ENCODE measurements at places on chromosomes 13 and 19.

- no peak for DNase-seq
These were observed 209.4 kb downstream of the ITGBL1 start for GRCh38 chr13:101661839-101662238.

- no peak for DNase-seq
These were observed 1.1 kb downstream of the CCDC97 start for GRCh38 chr19:41311072-41311471.

DNA sequence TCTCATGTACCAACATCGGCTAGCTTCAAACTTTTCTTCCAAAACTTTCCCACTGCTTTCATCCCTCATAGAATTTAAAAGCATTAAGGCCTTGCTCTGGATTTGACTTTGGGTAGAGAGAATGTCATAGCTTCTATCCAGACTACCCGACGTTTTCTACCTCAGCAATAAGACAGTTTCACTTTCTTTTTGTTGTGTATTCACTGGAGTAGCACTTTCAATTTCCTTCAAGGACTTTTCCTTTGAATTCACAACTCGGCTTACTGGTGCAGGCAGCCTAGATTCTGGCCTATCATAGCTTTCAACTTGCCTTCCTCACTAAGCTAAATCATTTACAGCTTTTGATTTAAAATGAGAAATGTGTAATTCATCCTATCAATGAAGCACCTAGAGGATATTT, 420.4 kb upstream of the GPC6 start:
- DNase-seq: no peak

DNA sequence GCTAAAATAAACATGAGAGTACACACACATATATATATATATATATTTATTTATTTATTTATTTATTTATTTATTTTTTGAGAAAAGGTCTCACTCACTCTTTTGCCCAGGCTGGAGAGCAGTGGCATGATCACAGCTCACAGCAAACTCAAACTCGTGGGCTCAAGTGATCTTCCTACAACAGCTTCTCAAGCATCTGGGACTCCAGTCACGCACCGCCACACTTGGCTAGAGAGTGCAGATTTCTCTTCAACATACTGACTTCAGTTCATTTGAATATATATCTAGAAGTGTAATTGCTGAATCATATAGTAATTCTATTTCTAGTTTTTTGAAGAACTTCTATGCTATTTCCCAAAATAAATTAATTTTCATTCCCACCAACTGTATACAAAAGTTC, 1711.8 kb downstream of the SLITRK5 start:
- no peak for DNase-seq

DNA sequence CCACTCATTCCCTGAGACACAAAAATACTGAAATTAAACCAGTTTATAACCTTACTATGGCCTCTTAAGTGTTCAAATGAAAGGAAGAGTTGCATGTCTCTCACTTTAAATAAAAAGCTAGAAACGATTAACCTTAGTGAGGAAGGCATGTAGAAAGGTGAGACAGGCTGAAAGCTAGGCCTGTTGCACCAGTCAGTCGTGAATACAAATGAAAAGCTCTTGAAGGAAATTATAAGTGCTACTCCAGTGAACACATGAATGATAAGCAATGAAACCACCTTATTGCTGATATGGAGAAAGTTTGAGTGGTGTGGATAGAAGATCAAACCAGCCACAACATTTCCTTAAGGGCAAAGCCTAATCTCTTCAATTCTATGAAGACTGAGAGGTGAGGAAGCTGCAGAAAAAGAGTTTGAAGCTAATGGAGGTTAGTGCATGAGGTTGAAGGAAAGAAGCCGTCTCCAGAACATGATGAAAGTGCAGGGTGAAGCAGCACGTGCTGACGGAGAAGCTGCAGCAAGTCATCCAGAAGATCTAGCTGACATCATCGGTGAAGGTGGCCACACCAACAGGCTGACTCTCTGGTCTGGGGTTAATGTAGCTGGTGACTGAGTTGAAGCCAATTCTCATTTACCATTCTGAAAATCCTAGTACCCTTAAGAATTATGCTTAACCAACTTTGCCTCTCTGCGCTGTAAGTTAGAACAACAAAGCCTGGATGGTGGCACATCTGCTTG, 94.5 kb upstream of the TEX29 start:
- DNase-seq: no peak

DNA sequence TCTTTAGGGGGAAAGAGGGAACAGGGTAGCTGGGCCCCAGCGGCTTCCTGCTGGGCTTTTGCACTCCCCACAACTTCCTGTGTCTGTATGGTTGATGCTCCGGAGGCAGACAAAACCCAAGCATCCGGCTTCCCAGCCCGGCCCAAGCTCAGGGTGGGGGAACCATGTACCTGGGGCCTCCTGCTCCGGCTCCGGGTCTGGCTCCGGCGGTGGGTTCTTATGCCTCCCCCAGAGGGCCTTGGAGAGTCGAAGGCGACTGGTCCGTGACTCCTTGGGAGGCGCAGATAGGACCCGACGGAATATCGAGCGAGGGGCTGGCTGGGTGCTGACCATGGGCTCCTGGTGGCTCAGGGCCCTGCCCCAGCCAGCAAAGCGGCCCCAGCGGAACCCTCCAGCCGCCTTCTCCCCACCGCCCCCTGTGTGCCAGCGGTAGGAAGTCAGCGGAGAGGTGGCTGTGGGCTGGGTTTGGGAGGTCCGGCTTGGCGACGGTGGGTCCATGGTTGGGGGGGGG, 428 bp downstream of the RASAL3 start:
- peak; percentile 66 for DNase-seq

- no peak for DNase-seq
These were observed 3.6 kb upstream of the CACNG8 start for GRCh38 chr19:53958823-53959757.

DNA sequence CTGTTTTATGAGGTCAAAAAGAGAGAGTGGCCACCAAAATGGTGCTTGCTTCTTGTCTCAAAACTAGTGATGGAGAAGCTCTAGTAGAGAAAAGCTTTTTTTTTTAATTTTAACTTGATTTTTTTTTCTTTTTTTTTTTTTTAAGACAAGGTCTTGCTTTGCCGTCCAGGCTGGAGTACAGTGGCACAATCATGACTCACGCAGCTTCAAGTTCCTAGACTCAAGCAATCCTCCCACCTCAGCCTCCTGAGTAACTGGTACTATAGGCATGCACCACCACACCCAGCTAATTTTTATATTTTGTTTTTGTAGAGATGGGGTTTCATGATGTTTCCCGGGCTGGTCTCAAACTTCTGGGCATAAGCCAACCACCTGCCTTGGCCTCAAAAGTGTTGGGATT, 279.0 kb downstream of the TBC1D4 start:
- no peak for DNase-seq

- DNase-seq: no peak
These were observed 12.9 kb downstream of the ZNF507 start for GRCh38 chr19:32358321-32358720.

DNA sequence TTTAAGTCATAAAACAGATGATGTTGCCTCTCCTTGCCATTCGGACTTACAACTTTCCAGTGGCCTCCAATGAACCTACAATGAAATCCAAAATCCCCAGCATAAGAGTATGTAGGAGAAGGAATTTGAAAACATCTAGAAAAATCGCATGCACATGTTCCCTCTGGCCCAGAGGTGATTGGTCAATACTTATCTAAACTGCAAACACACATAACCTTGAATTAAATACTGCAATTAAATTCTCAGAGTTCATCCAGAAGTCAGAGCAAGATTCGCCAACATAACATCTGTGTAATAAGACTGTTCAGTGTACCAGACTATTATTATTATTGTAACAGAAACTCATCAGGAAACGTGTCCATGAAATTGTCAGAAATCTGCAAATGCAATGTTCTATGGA, 82.2 kb upstream of the USP29 start:
- no peak for DNase-seq

Measured in T-helper 2 cell treated with Interferon-gamma antibody and Interleukin-4, amounts not matched to agents 5 μg/mL and 100 μg/mL, for 36 hours (primary cell).